ENCODE measurements at places on chromosomes 2 and 18.

DNA sequence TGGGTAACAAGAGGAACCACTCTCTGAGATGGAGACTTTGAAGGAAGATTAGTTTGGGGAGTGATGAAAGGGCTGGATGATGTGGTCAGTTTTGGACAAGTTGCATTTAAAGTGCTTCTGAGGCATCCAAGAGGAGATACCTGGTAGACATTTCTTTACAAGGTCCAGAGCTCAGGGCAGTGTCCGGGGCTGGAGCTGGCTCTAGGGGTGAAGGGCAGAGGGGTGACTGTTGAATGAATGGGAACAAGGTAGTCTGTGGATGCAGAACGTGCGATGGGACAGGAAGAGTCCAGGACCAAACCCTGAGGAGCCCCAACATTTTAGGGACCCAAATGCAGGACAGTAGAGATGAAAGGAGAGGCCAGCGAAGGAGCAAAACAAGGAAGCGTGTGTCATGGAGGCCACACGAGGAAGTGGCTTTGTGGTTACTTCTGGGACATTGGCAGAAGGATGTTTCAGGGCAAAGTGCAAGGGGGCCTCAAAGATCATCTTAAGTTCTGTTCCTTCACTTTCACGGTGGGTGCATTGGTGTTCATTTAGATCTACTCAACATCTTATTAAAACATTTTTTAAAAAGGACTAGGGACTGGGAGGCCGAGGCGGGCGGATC lies 13.6 kb upstream of the GPR35 start:
- no peak for DNase-seq

DNA sequence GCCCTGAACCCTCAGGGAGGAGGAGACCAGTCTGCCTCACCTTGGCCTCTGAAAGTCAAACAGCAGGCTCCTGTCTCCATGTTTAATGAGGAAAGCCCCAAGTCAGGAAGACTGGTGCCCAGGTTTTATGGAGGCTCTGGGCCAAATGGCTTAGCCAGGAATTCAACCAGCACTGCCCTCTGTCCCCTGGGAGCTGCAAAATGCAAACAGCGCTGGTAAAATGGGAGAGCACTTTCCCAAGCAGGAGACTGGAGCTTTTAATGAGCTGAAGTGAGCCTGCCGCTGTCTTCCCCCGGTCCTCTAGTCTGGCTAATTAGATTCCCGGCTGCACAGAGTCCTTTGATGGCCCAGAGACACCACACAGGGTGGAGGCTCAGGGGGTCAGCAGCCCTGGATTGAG lies 276.0 kb upstream of the TRIB2 start:
- DNase-seq: no peak

GRCh38 chr2:120204022-120204405 lies 19.2 kb downstream of the TMEM185B start:
- no peak for DNase-seq

DNA sequence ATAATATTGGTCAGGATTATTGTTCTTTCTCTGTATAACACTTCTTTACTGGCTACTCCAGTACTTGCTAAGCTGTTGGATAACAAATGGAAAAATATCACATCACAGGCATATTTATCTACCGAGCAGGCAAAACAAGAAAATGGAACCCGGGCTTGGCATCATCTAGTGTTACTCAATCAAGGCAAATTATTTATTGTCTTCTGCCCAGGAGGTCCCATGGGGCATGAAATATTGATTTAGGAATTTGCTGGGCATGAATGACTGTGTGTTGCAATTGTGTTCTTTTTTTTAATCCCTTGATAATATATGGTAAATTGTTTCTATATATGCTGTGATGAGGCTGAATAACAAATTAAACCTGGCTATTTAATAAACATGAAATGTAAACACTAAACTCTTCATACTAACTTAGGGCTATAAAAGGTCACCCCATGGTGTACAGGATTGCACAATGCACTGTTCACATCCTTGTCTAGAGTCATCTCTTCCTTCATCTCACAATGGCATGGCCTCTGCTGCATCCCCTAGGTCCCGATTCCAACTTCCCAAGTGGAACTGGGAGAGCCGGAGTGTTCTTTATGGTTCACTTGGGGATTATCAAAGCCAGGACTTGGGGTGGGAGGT lies 2.2 kb upstream of the PARD3B start:
- DNase-seq: no peak

DNA sequence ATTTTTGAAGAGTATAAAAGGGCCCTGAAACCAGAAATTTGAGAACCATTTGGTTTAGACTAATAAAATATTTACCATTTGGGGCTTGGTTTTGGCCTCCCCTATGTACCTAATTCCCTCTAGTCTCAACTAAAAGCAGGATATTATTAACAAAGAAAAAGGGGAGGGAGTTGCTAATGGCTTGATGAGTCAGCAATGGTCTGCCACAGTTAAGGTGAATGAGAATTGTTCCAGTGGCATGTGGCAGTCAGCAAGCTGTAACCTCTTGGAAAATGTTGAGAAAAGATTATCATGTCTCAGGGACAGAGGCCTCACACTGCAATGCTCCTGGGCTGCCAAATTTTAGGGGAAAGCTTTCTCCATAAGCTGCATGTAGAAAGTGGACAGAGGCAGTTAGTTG lies 20.1 kb upstream of the SLC39A10 start:
- no peak for DNase-seq

- no peak for DNase-seq
Measured at GRCh38 chr2:85889627-85890281, 964 bp upstream of the ST3GAL5 start.

DNA sequence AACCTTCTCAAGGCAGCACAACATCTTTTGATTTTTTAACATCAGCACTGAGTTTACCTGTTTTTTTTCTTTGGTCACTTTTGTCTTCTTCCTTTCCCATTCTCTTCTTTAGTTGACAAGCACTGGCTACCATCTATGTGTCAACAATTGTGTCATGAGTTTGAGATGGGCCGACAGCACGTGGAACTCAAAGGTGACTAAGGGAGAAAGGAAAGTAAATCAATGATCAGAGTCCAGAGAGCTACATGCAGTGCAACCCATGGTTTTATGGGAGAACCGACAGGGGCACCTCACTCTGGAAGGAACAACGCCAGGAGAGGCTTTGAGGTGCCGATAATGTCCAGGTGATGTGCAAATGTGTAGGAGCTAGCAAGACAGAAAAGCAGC lies 755.5 kb downstream of the RNF144A start:
- DNase-seq: no peak

DNA sequence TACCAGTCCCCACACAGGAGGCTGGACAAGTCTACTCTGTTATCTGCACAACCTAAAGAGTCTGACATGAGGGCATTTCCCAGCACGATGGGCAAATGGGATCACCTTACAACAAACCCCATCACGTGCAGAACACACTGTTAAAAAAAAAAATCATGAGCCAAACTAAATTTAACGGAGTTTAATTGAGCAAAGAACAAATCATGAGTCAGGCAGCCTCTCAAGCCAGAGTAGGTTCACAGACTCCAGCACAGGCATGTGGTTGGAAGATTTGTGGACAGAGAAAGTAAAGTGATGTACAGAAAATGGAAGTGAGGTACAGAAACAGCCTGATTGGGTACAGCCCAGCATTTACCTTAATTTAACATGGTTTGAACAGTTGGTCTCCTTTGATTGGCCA lies 59.9 kb downstream of the KYNU start:
- no peak for DNase-seq

DNA sequence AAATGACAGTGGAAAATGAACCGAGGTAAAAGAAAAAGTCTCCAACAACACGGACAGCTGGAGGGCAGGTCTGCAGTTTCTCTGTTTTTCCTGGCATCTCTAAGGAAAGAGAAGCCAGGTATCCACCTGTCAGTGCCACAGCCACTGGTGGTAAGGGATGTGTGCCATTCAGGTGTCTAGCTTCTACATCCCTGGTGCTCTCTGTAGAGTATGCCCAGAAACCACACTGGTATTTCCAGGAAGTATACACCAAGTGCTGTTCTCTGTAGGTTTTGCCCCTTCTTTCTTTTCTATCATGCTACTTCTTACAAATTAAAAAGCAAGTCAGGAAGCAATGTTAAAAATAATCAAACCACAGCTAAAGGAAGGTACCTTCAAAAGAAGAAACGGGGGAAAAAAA lies 7.6 kb upstream of the AGFG1 start:
- no peak for DNase-seq

DNA sequence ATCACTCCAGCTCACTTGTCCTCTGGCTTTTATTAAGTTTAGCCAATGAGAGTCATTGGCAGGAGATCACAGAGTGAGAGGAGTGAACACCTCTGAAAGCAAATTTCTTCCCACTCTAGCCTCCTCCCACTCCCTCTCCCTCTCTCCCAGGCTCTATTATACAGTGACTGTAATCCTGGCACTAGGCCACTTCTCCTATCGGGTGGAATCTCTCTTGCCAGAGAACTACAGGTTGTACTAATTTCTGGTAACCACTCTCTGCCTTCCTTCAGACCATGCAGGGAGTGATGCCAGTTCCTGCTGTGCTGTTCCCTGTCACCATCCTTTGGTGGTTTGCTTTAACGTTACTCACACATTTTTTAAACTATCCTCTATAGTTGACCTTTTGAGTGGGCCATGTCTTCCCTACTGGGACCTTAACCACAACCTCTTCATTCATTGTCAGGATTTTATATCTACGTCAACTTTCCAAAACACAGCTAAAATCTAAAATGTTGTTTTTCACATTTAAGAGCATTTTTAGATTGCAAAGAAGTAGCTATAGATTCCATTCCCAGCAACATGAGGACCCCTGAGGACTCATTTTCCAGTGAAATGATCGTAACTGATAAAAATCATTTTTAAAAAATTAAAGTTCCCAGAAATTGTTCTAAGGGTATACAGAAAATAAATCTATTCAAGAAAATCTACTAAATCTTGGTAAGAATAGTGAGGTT lies 217.1 kb downstream of the MREG start:
- no peak for DNase-seq

- no peak for DNase-seq
Measured at GRCh38 chr18:56726906-56727305, 75.7 kb downstream of the WDR7 start.

DNA sequence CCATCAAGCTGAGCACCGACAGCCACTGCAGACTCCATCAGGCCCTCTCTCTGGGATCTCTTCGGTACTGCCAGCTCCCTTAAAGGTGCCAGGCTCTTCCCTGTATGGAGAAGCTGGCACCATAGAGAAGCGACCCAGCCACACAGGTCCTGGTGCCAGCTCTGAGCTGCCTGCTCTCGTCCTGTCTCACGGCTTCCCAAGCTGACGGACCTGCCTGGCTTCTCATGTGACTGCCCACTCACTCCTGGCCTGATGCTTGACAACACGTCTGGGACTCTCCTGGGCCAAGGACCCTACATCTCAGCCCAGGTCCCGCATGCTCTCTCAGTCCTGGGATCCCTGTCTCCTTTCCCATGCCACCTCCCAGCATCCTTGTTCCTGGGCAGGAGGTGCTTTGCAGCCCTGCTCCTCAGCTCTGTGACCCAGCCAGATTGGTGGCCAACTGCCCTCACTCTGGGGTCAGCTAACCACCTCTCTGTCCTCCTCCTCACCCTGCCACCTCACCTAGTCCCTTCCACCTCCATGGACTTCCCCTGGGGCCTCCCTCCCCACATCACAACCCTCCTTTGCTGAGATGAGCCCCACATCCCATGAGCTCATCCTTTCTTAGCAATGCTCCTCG lies 12.5 kb upstream of the ATOH8 start:
- DNase-seq: no peak

DNA sequence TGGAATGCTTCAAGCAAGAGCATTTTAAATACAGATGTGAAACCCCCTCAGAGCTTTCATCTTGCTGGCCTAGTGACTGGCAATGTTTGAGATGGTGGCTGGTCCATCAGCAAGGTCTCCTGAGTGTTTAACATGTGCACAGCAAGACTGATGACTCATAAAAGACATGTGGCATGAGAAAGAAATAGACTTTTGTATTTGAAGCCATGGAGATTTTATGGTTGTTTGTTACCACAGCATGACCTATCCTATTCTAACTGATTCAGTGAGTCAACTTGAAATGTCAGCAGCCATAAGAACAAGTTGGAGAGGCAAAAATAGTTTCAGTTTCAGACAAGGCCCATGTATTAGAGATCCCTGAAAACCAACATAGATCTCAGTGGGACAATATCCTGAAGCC lies 154.7 kb upstream of the LYPD1 start:
- no peak for DNase-seq

- no peak for DNase-seq
Measured at GRCh38 chr2:11835403-11835802, 89.0 kb downstream of the LPIN1 start.

DNA sequence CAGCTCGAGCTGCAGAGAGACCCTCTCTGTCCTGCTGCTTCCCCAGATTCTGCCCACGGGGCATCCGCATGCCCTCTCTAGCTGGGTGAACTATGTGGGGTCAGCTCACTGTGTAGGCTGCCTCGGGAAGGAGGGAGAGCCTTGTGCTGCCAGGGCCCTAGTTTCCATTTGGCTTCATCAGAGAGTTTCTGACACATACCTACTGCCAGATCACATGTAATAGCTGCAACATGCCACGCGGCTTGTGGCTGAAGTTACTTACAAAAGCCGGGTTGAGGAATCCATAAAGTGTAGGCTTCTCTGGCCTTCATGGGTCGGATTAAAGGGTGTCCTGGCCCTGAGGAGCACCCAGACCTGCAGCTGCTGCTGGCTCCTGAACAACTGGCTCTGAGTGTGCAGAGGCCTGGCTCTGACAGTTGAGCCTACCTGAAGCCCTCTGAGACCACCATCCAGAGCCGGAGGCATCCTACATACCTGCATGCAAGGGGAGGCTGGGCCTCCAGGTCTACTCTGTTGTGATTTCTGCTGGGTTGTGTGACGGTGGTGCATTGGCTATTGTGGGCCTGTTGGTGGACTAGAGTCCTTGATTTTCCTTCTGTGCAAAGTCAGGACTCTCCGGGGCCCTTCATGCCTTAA lies 130.0 kb downstream of the SH3RF3 start:
- DNase-seq: no peak

- DNase-seq: no peak
Measured at GRCh38 chr2:88853403-88853790, 161.9 kb downstream of the RPIA start.

DNA sequence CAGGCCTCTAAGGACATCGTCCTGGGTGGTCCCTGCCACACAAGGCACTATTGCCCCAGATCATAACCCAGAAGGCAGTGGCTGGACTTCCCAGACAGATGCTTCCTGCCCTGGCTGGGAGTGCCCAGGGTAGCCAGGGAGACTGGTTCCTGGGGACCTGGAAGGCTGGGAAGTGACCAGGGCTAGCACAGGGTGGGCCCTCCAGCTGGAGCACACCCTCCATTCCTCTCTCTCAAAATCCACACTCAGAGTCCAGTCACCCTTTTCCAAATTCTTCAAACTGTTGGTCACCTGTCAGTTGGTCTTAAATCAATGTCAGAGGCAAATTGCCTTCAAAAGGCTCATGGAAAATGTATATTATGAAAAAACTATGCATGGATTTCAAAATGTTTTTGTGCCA lies 11.6 kb upstream of the TUBB6 start:
- DNase-seq: no peak

- DNase-seq: no peak
Measured at GRCh38 chr2:233490831-233491230, 75.8 kb downstream of the USP40 start.

DNA sequence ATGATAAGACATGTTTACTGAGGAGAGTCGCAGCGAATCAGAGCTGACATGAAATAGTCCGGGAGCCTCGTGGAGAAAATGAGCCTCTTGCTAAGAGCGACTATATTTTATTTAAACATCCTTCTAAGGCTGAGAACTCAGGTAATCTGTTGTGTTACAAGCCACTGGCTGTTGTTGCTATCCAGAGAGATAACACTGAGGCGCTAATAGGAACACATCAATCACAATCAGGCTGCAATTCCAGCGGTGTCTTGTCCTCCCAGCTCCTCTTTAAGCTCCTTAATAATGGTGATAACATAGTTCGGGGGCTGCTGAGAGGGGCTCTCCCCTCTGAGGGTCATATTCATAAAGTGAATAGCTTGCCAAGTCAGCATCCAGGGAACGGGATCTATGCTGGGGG lies 95.1 kb downstream of the INSIG2 start:
- no peak for DNase-seq

Measured in activated T-cell treated with anti-CD3 and anti-CD28 coated beads for 4 hours (primary cell).